ENCODE measurements at places on chromosomes 1 and 21. TPM values are rescaled to one million over a fixed set of nuclear protein-coding genes. Genes with fewer than 3 reads are reported as not detected.

Gene TMPRSS15
- not detected for total RNA-seq

Gene THEM5
- total RNA-seq: not detected

Gene OLIG2
- 2.0 TPM for total RNA-seq

Gene LYSMD1
- 6.7 TPM for total RNA-seq

DNA sequence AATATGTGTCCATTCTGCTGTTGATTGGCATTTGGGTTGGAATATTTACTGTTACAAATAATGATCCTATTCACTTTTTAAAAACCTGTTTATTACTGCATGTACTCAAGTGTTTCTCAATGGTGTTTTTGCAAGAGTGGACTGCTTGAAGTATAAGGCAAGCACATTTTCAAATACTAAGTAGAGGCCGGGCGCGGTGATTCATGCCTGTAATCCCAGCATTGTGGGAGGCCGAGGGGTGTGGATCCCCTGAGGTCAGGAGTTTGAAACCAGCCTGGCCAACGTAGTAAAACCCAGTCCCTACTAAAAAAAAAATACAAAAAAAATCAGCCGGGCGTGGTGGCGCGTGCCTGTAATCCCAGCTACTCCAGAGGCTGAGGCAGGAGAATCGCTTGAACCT, 276.9 kb upstream of the ADGRL4 start:
- DNase-seq: no peak

GRCh38 chr1:66996018-66996682, 57.8 kb downstream of the SLC35D1 start:
- DNase-seq: peak; percentile 57

DNA sequence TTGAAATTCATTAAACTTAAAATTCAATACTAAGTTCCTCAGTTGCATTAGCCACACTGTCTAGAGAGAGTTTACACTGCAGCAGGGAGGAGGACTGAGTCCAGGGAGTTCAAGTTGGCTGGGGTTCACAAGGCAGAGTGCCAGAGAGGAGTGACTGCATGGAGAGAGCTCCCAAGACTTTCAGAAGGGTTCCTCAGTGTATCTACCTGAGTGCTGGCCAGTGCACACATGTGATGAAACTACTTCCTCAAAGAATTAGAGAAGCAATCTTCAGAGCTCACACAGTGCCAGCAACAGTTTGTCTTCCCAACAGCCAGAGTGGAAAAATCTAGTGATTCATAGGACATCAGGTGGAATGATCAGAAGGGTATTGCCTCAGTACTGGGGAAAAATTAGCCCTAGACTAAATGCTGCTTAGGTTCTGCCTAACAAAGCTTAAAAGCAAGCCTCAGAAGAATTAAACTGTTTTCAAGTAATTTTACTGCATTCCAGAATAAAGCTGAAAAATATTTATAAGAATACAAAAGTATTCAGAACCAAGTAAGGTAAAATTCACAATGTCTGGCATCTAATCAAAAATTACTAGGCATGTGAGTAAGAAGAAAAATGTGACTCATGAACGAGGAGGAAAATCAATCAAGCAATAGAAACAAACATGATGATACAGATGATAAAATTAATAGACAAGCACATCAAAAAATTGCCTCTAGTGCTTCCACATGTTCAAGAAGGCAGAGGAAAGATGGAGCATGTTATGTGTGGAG, 10.4 kb upstream of the WNT3A start:
- no peak for DNase-seq

DNA sequence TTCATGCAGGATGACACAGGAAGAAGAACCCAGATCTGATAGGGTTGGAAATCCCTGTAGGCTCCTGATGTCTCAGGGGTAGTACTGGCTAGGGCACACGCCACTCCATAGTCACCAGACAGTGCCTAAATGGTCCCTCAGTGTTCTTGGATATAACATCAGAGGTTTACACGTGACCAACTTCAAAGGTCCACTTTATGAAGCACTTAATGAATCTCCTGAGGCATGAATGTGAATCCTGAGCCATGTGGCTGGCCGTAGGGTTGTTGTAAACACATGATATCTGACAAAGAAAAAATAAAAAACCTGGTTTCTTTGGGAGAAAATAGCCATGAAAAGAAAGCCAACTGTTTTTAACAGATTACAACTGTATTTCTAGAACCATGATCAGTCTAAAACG, 27.5 kb downstream of the SLC6A17 start:
- no peak for DNase-seq

DNA sequence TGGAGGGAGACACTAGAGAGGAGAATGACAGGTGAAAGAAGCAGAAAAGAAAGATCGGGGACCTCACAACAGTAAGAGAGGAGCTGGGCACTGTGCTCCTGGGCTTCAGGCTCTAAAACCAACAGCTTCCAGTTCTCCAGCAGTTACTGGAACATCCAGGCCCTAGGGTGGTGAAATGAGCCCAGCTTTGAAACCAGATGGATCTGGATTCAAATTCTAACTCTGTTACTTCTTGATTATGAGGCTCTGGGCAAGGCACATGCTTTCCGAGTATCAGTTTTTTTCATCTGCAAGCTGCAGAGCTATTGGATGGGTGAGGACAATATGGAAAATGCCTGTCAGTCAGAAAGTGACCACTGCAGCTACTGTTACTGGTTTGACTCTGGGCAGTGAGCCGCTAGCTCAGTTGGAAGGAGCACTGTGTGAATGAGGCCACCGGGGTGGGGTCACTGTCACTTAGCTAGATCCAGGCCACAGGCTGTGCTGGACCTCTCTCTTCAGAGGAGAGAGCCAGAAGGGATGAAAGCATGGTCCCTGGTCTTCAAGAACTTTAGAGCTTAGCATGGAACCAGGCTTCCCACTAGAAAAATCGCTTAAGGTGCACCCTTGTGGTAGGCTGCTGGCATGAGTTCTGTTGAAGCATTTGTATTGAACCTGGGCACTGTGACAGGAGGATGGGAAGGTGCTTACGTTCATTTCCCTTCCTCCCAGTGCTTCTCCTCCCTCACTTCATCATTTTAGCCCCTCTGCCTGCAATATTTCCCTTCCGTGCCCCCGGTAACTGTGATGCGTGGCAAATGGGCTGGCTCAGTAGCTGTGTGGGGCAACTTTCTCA, 12.2 kb downstream of the PLEKHO1 start:
- no peak for DNase-seq

GRCh38 chr1:235442788-235443429, 61.3 kb downstream of the B3GALNT2 start:
- no peak for DNase-seq

DNA sequence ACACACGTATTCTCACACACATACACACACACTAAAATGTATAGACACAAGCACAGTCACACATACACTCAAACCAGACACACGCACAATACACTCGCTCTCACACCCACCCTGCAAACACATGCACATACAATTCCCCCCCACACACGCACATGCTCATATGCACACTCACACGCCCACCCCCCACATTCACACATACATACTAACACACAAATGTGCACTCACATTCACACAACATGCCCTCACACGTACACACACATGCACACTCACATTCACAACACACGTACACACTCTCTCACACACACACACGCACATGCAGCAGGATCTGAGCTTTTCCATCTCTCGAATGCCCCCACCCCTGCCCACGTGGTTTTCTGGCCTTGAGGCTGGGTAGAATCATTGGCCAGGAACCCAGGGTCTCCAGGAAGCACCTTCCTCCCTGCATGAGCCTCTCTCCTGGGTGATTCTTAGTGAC, 589.7 kb downstream of the PTPRU start:
- DNase-seq: no peak

DNA sequence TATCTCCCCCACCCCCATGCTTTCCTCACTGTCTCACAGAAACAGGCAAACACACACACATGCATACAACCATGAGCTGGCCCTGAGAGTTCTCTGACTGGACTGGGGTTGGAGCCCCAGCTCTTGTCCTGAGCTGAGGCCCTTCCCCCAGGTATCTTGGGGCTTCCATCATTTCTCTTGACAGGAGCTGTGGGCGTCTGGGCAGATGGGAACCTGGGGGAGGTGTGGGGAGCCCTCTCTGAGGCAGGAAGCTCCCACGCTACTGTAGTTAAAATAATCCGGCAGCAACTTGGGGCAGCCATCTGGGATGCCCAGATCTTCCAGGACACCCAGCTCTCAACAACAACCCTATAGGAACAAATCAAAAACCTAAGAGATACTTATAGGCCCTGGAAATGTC, 2.7 kb upstream of the KIF21B start:
- no peak for DNase-seq

DNA sequence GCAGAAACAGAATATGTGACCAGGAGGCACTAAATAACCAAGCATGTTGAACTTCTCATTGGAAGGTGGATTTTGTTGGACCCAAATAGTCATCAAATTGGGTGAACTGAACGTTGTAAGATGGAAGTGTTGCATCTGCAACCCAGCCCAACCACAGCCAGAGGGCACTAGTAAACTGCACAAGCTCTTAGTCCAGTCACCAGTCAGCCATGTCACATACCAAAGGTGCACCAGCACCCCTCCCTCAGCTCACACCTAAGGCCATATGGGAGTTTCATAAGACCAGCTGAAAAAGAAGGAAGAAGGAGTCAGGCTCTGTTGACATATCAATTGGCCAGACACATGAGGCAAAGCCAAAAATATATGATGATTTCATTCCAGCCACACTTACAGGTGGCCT, 481.7 kb upstream of the NR5A2 start:
- DNase-seq: peak; percentile 46

All from H9 (cell line).